ENCODE measurements at places on chromosomes 5 and 9.

GRCh38 chr9:21661626-21662025 is 140.8 kb upstream of the MTAP start:
- DNase-seq: no peak

DNA sequence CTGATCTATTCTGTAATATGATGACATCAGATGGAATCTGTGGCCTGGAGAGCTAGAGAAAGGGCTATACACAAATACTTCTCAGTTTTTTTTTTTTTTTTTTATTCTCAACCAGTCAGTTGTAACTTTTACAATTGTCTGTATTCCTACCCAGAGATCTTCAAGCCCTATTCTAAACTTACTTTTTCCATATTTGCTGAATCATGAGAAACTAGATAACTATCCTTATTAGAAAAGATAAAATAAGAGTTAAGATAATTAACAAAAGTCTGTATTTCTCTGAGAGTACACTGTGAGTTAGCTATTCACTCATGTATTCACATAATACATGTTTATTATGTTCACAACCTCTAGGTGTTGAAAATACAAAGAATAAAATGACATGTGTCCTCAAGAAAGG is 1575.9 kb downstream of the EFNA5 start:
- no peak for DNase-seq

GRCh38 chr5:92930057-92930456 is 651.0 kb downstream of the NR2F1-AS1 start:
- no peak for DNase-seq

DNA sequence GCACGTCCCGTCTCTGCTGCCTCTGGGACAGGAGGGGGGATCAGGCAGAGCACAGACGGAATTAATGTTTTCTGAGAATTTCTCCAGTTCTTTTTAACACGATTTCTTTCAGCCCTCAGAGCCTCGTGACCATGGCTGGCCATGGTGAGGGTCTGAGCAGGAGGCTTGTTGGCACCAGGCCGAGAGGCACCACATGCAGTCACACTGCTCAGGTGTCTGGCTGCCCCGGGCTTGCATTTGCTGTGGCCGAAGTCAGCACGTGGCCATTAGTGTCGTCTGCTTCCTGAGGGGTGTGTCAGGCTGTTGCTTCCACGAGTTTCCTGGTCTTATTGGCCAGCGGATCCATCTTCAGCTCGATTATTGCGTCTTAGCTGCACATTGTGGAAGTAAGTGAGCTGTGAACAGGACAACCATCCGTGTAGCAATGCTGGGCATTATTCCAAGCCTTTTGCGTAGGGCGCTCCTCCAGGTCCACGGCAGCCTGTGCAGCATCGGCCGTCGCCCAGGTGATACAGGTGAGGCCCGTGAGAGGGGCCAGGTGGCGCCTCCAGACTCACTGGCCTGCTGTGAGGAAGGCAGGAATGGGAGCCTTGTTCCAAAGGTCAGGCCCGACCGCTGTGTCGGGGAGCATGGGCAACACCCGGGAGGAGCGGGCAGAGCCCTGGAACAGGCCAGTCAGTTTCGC is 114.2 kb upstream of the CACNA1B start:
- DNase-seq: no peak

GRCh38 chr9:132994410-132995120 is 16.1 kb downstream of the GFI1B start:
- DNase-seq: no peak

- DNase-seq: no peak
Observed at GRCh38 chr5:142654578-142655058, 31.3 kb downstream of the FGF1 start.

DNA sequence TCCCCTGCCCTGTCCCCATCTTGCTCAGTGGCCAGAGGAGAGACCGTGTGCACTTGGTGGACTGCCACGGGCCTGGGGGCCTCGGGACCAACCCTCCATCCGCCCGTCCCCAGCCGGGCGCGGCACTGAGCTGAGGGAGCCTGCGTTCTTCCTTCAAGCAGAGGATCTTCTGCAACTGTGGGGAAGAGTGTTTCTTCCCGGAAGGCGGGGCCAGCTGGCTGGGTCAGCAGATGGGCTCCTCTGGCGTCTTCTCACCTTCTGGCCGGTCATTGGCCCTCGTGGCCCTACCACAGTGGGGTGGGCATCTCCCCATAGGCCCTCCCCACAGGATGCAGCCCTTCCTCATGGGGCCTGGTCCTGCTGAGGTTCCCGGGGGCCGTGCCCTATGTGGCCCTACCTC is 17.4 kb downstream of the RXRA start:
- no peak for DNase-seq

DNA sequence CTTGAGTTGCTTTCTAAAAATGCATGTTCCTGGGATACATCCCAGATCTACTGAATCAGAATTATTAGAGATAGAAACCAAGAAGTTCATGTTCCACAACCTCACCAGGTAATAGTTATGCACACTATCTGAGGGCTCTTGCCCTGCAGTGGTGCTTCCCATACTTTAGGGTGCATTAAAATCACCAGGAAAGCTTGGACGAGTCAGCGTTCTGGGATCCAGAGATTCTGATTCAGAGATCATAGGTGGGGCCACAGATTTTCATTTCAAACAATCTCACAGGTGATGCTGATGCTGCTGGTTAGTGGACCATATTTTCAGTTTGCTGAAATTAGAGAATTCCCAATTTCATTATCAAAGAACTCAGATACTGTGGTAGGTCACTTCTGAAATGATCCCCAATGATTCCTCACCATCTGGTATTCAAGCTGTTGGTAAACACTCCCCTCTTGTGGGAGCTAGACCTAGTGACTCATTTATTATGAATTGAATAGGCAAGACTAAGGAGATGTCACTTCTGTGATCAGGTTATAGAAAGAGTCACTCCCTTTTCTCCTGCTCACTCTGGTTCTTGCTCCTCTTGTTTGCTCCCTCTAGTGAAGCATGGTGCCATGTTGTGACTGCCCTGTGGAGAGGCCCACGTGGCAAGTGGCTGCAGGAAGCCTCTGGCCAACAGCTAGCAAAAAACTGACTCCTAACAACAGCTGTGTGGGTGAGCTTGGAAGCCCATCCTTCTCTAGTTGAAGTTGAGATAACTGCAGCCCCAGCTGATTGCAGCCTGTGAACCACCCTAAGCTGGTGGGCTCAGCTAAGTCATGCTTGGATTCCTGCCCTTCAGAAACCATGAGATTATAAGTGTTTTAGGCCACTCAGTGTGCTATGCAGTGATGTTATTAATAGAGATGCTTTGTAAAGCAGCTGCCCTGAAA is 59.8 kb downstream of the SH3TC2 start:
- DNase-seq: no peak

DNA sequence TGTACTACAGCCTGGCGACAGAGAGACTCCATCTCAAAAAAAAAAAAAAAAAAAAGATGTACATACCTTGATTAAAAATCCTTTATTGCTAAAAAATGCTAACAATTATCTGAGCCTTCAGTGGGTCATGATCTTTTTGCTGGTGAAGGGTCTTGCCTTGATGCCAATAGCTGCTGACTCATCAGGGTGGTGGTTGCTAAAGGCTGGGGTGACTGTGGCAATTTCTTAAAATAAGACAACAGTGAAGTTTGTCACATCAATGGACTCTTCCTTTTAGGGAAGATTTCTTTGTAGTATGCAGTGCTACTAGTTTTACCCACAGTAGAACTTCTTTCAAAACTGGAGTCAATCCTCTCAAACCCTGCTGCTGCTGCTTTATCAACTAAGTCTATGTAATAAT is 33.9 kb upstream of the OTULINL start:
- DNase-seq: no peak

GRCh38 chr9:19698960-19699359 is 89.9 kb downstream of the SLC24A2 start:
- no peak for DNase-seq

GRCh38 chr5:83548581-83548980 is 77.0 kb downstream of the VCAN start:
- DNase-seq: no peak

DNA sequence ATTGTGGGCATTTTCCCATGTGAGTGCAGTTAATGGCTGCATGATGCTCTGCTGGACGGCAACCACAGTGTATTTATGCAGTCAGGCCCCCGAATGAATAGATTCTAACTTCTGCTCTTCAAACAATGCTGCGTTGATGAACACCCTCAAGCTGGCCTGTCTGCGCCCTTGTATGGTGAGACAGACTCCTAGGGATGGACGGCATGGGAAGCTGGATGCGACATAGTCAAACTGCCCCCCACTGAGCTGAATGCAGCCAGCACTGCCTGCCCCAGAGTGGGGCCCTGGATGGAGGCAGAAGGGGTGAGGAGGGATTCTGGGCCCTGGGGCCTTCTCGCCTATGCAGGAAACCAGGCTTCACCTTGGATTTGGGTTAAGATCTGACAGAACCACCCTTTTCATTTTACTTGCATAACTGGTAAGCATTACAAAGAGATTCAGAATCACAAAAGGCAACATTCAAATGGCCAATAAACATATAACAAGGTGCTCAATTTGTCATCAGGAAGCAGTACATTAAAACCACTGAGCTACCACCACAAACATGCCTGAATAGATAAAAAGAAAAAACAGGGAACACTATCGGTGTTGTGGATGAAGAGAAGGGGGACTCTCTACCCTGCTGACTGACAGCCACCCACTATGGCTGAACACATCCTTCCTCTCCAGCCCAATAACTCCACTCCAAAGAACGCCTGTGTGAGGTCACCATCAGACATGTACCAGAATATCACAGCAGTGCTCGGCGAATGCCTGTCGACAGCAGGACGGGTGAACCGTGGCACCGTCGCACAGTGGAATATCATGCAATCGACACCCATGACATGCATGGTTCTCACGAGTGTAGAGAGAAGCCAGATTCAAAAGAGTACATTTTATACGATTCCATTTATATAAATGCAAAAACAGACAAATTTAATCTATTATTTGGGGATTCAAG is 79.1 kb downstream of the RAPGEF1 start:
- no peak for DNase-seq

DNA sequence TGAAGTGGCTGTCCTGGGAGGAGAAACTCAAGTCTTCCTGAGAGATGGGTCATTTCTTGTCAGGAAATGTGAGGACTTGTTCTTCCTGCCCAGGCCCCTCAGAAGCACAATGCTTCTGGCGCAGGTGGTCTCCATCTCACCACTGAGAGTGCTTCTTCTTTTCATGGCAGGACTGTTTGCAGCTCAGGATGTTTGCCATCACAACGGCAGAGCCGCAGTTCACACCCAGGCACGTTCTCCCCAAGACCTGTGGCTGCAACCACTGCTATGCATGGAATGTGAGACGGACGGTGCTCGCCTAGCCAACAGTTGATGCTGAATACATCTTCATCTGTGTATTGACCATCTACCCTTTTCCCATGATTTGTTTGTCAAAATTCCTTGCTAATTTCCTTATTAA is 216.3 kb downstream of the GADD45G start:
- no peak for DNase-seq

DNA sequence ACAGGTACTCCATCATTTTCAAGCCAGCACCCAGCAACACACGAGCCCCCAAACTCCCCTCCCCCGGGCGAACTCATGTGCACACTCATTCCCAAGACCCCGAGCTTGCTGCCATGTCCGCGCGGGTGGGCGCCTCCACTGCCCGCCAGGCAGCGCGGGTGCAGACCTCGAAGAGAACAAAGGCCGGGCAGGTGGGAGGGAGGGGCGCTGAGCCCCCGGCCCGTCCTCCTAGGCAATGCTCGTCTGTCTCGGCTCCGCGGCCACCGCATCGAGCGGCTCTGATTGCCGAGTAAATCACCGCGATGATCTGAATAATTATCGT is 47.1 kb upstream of the PSD2 start:
- DNase-seq: no peak

DNA sequence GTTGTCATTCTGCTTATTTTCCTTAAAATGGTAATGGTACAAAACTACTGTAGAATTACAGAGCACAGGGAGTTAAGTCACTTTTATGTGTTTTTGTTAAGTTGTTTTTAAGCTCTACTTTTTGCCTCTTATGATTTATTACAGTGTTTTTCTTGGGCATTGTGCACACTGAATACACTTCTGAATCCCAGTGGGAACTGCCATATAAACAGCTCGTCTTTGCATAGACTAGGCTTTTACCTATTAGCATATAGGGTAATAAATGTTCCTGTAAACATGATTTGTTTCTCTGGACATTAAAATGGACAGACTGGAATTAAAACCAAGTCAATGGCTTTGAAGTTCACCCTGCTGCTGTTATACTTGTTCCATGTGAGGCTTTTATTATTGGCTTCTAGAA is 12.2 kb downstream of the KLF9 start:
- DNase-seq: no peak

DNA sequence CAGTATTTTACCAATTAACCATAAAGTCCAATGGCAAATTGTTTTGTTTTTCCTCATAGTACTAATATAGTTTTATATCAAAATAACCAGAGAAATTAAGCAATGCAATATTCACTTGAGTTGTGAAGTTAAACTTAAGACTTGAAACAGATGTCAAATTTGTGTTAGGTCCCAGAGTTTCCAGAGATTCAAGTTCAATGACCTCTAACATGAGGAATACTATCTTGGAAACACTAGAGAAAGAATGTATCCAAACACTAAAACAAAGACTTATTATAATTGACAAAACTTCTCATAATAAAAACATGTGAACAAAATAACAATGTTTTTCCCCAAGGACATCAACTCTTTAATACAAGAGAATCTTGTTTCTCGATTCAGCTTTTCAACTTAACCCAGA is 18.0 kb downstream of the SUSD1 start:
- no peak for DNase-seq

- no peak for DNase-seq
Observed at GRCh38 chr9:3863111-3863528, 337.3 kb upstream of the RFX3 start.

DNA sequence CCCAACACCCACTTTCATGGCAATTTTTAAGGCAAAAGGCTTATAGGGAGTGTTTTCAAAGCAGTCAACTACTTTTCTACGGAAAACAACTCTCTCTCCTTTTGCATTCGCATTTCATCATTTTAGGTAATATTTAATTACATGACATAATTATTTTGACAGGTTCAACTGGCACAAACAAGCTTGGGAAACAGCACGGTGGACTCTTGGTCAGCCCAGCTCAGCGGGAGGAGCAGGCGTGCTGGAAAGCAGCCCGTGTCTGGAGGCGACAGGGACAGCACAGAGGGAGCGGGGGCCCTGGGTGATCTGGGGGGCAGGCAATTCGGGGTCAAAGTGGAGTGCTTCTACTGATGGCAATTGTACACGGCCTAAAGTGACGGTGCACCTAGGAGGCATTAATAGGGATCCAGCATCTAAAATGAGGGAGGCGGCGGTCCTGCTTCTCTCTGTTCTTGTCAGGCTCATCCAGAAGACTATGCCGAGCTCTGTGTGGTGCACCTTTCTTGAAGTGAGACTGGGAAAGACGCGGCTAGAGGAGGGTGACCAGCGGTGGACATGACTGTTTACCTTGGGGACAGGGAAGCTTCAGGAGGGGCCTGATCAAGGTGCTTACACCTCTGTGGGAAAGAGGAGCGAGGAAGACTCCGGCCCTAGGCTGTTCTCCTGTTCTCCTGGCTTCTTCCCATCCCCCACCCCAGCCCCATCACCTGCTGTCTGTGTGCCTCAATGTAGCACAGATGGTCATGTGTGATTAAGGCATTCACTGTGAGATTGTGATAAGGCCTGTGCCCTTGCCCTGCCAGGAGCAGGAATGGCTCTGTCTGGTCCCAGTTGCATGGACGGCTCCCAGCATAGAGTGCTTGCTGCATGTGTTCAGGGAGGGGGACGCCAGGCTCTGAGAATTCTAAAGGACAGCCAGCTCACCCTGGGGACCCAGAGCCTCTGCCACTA is 3.4 kb downstream of the MYMK start:
- no peak for DNase-seq
